ENCODE measurements at places on chromosomes 3 and 15.

DNA sequence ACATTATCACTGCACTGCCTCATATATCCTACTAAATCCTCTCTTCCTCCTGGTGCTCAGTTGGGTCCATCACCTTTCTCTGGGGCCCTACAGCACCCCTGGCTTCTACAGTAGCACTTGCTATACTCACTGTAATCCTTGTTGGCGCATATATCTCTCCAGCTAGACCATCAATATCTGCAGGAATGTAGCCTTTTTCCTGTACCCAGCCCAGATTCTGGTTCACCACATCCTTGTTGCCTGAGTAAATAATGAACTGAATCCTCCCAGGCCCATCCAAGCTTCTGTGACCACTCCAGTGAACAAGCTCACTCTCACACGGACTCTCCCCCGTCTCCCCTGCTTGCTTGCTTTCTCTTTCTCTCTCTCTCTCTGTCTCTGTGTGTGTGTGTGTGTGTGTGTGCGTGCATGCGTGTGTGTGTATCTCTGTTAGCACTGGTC, 62.5 kb upstream of the LIPC start:
- DNase-seq = no peak

GRCh38 chr3:118501152-118501551, 533.5 kb downstream of the IGSF11 start:
- DNase-seq = peak; percentile 77

GRCh38 chr15:27660676-27661075, 438.4 kb downstream of the OCA2 start:
- no peak for DNase-seq

- peak; percentile 58 for DNase-seq
These were observed 311.4 kb downstream of the TBC1D5 start for GRCh38 chr3:17431004-17431403.

GRCh38 chr3:13200465-13200864, 127.2 kb upstream of the IQSEC1 start:
- no peak for DNase-seq

DNA sequence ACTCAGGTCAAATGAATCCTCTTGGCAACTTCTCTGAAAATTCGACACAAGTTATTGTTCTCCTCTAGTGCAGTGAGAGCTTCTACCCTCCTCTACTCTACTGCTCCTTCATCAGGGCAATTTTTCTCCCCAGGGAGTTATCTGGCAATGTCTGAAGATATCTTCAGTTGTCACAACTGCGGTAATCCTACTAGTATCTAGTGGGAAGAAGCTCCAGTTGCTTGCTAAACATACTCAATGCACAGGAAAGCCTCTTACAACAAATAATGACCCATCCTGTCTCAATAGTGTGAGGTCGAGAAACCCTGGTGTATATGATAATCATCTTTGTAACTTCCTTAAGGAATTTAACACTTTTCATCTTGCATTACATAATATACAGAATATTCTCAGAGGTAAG, 1147.6 kb downstream of the IGSF11 start:
- no peak for DNase-seq

DNA sequence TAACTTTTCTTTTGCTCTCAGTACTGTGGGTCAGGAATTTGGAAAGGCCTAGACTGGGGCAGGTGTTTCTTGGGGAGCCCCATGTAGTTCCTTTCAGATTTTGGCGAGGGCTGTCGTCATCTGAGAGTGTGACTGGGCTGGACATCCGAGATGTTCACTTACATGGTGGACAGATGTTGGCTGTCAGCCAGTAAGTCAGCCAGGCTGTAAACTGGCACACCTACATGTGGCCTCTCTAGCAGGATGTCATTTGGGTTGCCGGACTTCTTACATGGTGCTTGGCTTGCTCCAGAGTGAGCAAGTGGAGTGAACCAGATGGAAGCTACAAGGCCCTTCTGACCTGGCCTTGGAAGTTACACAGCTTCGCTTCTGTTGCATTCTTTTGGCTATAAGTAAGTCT, 20.7 kb downstream of the TATDN2 start:
- DNase-seq = no peak

GRCh38 chr3:51729042-51729633, 22.3 kb downstream of the GRM2 start:
- no peak for DNase-seq

DNA sequence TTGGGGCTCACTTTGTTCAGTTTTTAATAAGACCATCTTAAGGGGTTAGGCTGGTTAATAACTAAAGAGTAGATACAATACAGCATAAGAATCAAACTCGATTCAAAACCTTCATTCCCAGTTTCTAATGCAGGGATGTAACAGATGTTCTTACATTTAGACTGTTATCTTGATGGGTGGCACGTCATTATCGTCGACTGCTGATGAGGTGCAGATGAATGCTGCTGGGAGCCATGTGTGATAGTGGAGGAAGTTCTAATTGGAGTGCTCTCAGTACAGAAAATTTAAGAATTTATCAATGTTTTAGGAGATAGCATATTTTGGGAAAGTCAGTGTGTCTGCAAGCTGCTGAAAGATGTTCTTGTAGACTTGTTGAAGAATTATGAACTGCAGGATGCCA, 331.5 kb downstream of the PTPRG start:
- no peak for DNase-seq

DNA sequence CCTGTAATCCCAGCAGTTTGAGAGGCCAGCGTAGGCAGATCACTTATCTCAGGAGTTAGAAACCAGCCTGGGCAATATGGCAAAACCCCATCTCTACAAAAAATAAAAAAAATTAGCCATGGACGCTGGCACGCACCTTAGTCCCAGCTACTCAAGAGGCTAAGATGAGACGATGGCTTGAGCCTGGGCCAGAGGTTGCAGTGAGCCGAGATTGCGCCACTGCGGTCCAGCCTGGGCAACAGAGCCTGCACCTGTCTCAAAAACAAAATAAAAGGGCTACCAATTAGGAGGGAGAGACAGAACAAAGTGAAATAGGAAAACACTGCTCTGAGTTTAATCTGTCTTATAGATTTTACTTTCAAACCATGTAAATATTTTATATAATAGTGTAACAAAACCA, 33.8 kb downstream of the MSL2 start:
- no peak for DNase-seq
